ENCODE measurements at places on chromosomes 5 and 9.

- DNase-seq, result peak; percentile 47
Observed at GRCh38 chr5:134555890-134556311, 30.4 kb downstream of the JADE2 start.

DNA sequence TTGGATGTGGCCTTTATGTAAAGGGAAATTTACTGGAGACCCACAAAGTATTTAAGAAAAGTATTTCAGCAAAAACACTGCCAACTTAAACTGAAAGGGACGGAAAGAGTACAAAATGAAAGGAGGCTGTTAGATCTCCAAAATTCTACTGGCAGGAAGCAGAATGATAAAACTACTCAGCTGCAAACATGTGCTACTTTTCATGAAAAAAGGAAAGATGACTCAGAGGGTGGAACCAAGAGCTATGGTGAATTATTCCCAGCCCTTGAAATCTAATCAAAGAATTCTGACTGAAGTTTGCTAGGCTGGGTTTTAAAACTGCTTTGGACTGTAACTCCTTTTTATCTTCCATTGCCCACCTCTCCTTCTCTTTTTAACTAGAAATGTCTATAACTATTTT lies 58.6 kb upstream of the ZBED3 start:
- DNase-seq, result peak; percentile 56

- DNase-seq, result peak; percentile 91
Observed at GRCh38 chr9:116152941-116153764, 438 bp upstream of the PAPPA start.

- DNase-seq, result peak; percentile 56
Observed at GRCh38 chr9:97307091-97307490, 368 bp upstream of the CCDC180 start.

GRCh38 chr5:137190441-137190840 lies 308.7 kb downstream of the SPOCK1 start:
- peak; percentile 71 for DNase-seq

DNA sequence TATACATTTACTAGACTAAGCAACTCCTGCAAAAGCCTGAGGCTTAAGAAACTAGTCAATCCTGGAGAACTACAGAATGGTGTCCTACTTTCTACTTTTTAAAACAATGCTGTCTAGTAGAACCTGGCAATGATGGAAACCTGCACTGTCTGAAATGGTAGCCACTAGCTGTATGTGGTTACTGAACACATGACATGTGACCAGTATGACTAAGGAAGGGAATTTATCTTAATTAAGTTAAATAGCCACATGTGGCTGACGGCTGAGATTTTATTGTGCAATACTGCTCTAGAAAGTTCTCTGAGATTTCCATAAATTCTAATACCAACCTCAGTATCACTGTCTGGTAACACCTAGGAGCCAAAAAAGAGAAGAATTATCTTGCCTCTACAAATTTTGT lies 44.9 kb upstream of the RAPGEF6 start:
- peak; percentile 83 for DNase-seq
